ENCODE measurements at places on chromosomes 12 and 14. TPM values are rescaled to one million over a fixed set of nuclear protein-coding genes. Genes with fewer than 3 reads are reported as not detected.

DNA sequence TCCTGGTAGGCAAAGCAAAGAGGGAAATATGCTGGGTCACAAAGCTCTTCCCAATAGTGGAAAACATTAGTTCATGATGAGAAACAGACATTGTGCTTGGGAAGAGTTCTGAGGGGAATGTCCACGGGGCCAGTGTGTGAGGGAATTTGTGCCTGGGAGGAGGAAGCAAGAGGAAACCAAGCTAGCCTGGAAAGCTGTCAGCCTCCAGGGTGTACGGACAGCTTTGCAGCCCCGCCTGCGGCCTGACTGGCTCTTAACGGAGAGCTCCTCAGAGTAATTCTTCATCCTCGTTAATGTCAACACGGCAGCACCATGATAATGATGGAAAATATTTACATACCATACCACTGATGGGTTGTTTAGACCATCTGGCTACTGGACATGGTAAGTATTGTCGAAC, 32.4 kb downstream of the PITPNM2 start:
- no peak for DNase-seq

DNA sequence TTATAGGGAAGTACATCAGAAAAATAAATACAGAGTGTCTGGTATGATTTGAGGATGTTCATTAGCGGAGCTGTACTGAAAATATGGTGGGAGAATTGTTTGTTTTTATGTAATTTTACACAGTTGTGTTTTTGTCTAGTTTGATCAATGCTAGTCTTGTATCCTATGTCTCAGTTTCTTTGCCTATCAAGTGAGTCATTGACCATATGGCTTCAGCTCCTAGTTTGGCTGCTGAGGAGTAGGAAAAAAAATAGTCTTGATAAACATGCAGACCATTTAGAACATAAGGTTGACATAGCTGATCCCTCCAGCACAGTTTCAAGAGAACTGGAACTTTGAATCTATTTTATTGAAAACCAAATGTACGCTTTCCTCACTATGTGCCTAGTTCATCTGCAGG, 1292.1 kb upstream of the FLRT2 start:
- DNase-seq = no peak

DNA sequence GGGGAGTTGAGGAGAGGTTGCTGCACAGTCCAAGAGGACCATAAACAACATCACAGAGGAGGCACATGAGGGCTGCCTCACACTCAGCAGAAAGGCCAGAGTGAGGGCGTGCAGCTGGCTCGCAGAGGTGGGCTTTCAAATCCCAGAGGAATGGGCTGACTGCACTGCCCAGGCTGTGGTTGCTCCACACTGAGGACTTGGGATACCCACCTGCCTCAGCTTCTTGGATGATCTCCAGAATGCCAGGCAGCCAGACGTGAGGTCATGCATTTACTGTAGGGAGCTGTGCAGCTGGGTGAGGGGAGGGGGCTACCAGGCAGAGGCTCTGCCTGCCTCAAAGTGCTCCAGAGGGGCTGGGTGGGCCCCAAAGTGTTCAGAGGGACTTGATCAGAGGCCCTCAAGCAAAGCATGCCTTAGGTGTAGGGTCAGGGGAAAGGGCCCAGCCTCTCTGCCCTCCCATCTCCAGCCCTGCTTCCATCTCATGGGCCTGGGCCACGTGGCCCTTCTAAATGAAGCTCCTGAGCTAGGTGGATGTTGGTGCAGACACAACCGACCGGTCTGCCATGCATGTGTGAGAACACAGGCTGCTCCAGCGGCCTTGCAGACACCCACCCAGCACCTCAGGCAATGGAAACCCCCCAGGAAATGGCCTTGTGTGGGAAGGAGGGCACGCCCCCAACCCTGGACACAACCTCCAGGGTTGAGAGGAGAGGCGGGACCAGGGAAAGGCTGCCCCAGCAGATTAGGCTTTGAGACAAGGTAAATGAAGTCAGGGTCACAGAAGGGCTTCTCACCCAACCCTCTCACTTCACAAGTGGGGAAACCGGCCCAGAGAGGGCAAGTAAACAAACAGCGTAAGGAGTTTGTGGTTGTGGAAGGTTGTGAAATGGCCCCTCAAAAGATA, 90.8 kb downstream of the NTF3 start:
- no peak for DNase-seq

The RPGRIP1 gene
- 0.85 TPM for total RNA-seq

- DNase-seq = no peak
These were observed 169.2 kb upstream of the SOX5 start for GRCh38 chr12:24118668-24119067.

GRCh38 chr14:96627811-96628775, 125.9 kb downstream of the PAPOLA start:
- no peak for DNase-seq

The SMOC1 gene
- total RNA-seq = not detected

- no peak for DNase-seq
These were observed 35.1 kb upstream of the KCNH3 start for GRCh38 chr12:49503674-49504180.

The CELA1 gene
- total RNA-seq = 0.53 TPM

DNA sequence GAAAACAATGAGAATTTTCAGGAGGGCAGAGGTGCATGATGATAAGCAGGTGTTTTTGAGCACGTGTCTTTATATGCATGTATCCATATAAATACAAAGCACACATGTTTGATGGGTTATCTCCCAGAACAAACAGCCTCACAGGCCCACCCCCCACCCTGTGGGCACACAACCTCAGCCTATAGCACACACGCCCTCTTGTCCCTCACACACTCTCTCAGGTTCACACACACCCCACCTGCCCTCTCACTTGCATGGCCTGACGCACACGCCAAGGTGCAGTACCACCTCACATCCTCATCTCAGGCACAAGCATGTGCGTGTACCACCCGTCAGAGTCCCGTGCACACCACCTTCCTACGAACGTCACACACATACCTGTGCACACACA, 8.6 kb upstream of the KRT8 start:
- peak; percentile 0 for DNase-seq

DNA sequence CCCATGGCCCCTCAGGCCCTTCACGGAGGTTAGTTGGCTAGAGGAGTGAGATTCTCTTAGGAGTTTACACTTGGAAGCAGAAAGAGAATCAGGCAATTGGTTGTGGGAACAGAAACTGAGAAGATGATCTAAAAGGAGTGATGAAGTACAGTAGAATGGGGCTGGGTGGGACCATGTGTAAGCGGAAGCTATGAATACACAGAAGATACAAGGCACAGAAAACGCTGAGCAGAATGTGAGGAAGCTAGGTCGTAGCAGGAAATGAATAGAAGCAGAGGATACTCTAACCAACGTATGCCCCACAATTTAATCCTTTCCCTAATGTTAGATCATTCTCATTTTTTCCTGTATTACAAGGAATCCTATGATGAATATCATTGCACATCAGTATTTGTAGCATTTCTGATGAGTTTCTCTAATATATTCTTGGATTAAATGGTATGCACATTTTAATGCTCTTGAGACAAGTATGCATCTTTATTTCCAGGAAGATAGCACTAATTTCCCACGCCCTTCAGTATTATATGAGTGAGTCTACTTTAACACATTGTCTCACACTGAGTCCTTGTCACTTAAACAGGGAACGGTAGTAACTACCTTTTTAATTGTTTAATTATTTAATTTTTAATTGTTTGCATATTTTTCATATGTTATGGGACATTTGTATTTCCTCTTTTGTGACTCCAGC, 273.2 kb downstream of the APAF1 start:
- no peak for DNase-seq
